Epithelial cell of esophagus (primary cell): ENCODE measurements at places on chromosomes 2 and 18.

GRCh38 chr2:5385596-5385995, 306.6 kb upstream of the SOX11 start:
- no peak for DNase-seq

- DNase-seq = no peak
Observed at GRCh38 chr18:77653792-77654191, 404.1 kb downstream of the GALR1 start.

DNA sequence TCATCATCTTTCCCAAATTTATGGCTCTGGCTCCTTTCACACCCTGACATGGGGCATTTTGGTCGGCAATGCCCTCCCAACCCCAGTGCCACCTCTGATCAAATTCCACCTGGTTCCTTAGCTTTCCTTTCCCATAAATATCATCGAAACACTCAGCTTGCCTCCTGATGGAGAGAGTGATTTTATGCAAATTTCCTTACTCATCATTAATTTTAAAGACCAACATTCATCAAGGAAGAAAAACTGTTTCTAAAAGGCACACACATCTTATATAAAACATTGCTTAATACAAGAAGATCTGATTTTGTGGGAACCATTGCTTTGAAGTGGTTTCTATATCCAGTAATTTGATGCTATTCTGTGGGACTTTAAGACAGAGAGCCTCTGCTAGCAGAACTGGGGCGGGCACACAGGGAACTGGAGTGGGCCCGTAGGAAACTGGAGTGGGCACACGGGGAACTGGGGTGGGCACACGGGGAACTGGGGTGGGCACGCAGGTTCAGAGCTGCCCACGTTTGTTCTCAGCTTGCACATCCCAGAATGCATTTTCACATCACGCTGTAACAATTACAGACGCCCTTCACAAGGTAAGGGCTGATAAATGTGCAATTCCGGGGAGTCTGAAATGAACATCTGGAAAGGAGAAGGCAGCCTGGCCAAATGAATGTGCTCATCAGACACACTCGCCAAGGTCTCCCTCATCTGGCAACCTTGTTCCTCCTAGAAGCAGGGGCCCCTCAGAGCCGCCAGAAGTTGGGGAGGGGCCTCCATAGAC, 174.2 kb downstream of the RTP5 start:
- no peak for DNase-seq

GRCh38 chr18:12239431-12239830, 14.7 kb upstream of the CIDEA start:
- peak; percentile 20 for DNase-seq

GRCh38 chr18:13260197-13260934, 41.8 kb downstream of the LDLRAD4 start:
- no peak for DNase-seq

GRCh38 chr2:183060571-183061231, 17.8 kb upstream of the DUSP19 start:
- DNase-seq = no peak

- DNase-seq = no peak
Observed at GRCh38 chr2:219512524-219513216, 1.6 kb upstream of the ASIC4 start.

DNA sequence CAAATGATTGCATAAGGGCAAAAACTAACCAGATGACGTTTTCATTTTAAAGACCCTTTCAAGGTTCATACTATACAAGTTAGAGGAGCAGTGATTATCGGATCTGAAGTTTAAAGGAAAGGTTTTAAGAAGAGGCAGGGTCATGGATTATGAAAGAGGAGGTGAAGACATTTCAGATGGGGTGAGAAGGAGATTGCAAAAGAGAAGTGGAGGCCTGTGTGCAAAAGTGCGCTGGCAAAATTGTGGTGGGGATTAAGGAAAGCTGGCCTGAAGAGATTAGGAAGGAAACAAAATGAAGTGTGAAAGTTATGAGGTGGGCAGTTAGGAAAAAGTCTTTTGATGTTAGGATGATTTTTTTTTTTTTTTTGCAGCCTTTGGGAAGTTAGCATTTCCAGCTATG, 935.7 kb upstream of the FAM98A start:
- no peak for DNase-seq

GRCh38 chr2:174738841-174739240, 25.4 kb downstream of the CHRNA1 start:
- DNase-seq = no peak

DNA sequence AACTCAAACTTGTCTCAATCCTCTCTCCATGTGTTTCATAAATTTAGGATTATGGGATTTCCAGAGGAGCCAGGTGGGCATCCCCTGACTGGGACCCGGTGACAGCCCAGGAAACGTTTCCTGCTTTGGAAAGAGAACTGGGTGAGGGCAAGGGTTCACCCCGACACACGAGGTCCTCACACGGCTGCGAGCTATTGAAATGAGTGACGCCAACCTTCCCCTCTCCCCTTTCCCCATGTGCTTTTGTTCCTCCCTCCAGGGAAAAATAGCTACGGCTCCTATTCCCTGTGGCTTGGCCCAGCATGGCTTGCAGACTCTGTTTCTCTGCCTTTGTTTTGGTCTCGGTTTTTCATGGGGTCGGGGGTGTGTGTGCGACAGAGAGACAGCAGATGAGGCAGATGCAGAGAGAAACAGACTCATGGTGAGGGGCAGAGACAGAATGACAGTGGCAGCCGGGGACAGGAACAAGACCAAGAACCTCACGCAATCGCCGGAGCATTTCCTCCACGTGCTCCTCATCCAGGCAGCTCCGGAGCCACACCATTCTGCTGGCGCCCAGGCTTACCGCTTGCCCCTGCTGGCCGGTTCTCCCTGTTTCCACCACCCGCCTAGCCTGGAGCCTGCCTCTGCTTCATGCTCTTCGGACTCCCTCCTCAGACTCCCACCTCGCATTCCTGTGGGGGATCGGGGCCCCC, 238.5 kb downstream of the DYSF start:
- DNase-seq = no peak

- peak; percentile 53 for DNase-seq
Observed at GRCh38 chr2:100818606-100819369, 1.2 kb upstream of the NPAS2 start.

GRCh38 chr2:149826471-149827125, 239.0 kb upstream of the MMADHC start:
- peak; percentile 39 for DNase-seq

GRCh38 chr2:240724431-240724830, 32.8 kb downstream of the AQP12A start:
- no peak for DNase-seq

GRCh38 chr18:26097563-26097962, 7.2 kb upstream of the SS18 start:
- DNase-seq = peak; percentile 94

- DNase-seq = peak; percentile 74
Observed at GRCh38 chr2:235170536-235171521, 219.0 kb downstream of the SH3BP4 start.

- no peak for DNase-seq
Observed at GRCh38 chr2:145764631-145765030, 1244.7 kb upstream of the ZEB2 start.

- DNase-seq = peak; percentile 71
Observed at GRCh38 chr18:47215554-47216138, 35.8 kb downstream of the SKOR2 start.

DNA sequence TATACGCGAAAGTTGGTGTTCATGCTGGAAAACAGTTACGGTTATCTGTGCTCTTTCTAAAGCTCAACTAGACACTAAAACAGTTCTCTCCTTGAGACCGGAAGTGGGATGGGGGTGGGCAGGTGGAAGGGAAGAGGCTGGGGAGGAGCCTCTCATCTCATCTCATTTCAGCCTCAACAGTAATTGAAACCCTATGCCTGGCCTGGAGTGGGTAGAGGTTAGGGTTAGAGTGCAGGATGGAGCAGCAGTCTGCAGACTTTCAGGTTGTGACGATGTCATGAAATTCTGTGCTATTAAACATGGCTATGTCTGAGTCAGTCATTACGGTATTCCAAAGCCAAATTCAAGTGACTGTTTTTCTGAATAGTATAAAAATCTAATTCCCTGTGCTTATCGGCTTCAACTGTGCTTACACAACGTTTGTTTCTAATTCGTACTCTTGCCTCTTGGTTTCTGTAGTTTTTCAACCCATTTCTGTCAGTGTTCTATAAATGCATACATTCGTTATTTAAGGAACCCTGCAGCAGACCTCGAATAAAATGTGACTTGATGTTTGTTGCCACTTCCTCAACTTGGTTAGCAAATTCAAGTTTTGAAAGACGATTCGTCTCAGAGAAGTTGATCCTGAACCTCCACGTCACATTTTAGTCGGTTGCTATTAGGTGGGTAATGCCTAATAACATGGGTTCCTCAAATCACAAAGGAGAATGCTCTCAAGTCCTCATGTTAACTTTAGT, 75.8 kb upstream of the TCF7L1 start:
- no peak for DNase-seq

DNA sequence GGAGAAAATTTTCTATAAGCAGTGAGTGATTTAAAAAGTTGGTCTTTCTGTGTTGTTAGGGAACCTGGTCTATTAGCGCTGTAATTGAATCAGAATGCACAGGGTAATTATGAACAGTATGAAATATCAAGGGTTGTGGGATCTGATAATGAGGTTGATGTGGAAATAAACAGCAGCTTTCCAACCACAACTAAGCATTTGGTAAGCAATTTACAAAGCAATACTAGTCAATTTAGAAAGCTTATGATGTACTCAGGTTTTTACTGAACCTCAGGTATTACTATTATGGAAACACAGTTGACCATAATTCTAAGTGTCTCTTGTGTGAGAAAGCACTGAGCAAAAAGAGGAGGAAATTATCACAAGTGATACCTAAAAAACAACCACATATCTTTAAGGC, 11.0 kb upstream of the SMCHD1 start:
- no peak for DNase-seq

GRCh38 chr2:232761301-232761907, 15.0 kb downstream of the KCNJ13 start:
- DNase-seq = peak; percentile 60

GRCh38 chr2:6657855-6658254, 207.9 kb downstream of the CMPK2 start:
- peak; percentile 1 for DNase-seq

DNA sequence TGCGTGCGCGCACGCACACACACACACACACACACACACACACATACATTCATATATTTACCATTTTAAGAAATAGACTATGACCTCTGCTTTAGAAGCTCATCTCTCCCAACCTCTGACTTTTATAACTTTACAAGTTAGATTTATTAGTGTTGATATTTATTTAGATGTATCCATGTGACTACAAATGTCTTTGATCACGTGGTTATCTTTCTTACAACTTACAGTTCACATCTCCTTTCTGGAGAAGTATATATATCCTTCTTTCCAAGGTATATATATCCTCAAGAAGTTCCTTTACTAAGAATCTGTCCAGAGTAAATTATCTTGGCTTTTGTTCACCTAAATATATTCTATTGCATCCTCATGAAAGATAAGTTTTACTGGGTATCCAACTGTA, 16.3 kb upstream of the LTBP1 start:
- DNase-seq = no peak

GRCh38 chr2:159168707-159169106, 117.8 kb downstream of the WDSUB1 start:
- DNase-seq = no peak

GRCh38 chr2:78718024-78718423, 307.5 kb upstream of the REG3G start:
- no peak for DNase-seq

- DNase-seq = no peak
Observed at GRCh38 chr18:74739926-74740325, 142.3 kb downstream of the ZNF407 start.

DNA sequence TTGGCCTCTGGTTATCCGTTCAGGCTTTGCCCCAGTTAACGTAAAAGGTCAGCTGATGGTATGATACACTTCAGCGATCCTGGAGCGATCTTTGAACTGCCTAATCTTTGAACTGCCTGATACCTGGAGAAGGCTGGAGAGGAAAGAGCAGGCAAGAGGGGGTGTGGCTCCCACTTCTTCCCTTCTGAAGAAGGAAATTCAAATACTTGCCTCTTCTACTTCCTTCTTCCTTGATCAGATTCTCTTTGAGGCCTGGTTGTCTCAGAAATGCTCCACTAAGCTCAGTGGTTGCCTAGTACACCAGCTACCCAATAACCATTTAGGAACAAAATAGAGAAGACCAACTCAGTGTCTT, 619 bp downstream of the GALM start:
- no peak for DNase-seq

GRCh38 chr2:107811411-107811810, 15.3 kb upstream of the RGPD4 start:
- DNase-seq = peak; percentile 47

GRCh38 chr18:58887613-58887963, 22.9 kb downstream of the ZNF532 start:
- peak; percentile 63 for DNase-seq

DNA sequence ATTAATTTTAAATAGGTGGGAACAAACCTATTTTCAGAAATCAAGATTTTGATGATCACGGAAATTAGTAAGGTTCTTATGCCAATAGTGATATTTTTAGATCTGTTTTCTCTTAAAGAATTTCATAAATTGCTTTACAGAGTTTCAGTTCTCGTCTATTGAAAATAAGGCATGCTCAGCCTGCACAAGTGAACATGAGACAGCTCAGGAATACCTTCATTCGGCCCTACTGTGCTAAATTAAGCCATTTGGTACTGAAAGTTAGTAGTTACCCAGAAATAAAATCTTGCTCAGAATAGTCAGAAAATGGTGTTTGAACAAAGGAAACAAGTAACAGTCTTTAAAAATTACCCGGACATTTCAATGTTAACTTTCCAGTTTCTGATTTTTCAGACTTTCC, 60.4 kb downstream of the DLGAP1 start:
- no peak for DNase-seq

- DNase-seq = peak; percentile 63
Observed at GRCh38 chr2:123715467-123715982, 309.6 kb upstream of the CNTNAP5 start.

- DNase-seq = no peak
Observed at GRCh38 chr2:193141998-193142397, 947.3 kb upstream of the TMEFF2 start.

GRCh38 chr2:202442882-202443281, 66.8 kb downstream of the BMPR2 start:
- no peak for DNase-seq

DNA sequence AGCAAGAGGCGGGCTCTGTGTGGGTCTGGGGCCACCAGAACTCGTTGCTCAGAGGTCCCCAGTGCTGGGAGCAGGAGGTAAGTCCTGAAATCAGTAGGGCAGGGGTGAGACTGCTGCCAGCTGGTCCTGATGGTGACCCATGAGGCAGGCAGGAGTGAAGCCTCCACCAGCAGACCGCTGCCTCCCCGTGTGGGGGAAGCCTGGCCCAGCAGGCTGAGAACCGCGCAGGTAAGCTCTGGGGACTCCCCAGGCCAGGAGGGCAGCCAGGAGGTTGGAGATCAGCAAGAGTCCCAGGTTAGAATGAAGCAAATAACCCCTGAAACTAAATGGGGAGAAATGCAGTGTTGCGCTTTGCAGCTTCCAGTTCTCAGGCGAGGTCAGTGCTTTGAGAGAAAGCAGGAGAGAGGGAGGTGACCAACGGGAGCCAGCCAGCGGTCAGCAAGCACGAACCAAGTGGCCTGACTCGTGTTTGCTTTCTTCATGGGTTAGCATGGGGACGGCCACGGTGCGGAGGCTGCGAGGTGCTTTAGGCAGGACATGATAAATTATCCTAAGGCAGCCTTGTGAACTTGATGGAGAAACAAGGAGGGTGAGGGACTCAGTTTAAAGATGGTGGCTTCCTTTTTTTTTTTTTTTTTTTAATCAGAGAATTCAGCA, 26.2 kb downstream of the INHBB start:
- no peak for DNase-seq
